ENCODE measurements at places on chromosomes 1 and 21.

GRCh38 chr1:36149973-36150295 is 648 bp upstream of the TRAPPC3 start:
- no peak for DNase-seq

DNA sequence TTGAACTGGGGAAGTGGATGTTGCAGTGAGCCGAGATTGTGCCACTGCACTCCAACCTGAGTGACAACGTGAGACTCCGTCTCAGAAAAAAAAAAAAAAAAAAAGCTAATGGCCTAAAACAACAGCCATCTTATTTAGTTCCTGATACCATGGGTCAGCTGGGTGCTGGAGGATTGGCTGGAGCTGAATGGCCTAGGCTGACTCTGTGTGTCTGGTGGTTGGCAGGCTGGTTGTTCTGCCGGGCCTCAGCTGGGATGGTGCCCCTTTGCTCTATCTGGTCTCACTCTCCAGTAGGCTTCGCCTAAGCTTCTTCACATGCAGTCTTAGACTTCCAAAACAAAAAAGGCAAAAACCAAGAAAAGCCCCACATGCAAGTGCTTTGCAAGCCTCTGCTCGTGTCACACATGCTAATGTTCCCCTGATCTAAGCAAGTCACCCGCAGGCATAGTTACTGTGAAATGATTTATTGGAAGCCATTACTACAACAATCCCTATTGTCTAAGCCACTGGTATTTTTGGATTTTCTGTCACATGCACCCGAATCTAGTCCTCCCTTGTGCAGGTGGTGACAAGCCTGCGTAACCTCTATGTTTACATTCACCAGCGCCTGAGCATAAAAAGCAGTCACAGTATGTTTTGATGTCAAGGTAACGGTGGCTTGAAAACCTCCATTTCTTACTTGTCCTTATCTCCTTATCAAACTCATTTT is 39.6 kb upstream of the KANK4 start:
- no peak for DNase-seq

DNA sequence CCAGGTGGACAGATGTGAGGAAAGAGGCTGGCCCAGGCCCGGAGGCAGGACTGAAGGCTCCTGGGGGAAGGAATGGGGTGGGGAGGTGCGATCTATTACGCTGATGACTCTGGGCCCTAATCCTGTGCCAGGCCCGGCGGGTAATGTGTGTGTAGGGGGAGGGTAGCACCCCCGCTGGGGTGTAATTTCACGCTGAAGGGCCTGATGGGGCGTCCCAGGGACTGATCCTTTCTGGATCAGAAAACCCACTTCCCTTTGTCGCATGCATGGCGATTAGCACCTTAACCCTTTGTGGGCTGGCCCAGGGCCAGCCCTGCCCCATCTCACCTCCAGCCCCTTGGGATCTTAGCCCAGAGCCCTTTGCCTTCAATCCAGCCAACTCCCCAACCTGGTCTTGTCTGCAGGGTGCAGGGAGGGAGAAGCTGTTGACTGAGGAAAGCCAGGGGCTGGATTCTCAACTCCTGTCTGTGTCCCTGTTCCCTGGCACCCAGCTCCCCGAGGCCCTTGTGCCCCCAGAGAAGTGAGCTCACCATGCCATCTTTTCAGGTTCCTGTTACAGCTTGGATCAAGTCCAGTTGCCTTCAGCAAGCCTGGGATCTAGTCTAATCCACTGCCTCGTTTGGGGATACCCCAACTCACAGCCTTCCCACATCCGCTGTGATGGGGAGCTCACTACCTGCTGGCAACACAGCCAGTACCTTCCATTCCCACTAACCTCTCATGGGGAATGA is 26.0 kb downstream of the KNCN start:
- no peak for DNase-seq

DNA sequence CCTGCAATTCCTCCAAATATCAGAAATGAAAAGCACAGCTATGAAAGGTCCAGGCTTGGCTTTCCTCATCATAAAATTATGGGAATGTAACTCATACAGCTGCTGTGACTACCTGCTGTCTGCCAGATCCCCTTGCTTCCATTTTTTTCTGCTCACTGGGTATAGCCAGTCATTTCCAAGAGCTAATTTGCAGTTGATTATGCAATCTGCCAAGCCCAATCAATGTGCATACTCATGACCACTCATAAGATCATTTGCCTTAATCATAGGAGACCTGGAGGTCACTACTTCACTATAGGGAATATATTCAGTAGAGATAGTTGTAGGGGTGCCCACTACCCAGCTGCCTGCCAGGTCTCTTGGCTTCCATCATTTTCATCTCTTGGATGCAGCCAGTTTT is 417.7 kb upstream of the ZRANB2 start:
- no peak for DNase-seq

- DNase-seq = no peak
These were observed 209.2 kb upstream of the DAB1 start for GRCh38 chr1:57633056-57633455.

GRCh38 chr1:67460676-67461500 is 30.7 kb upstream of the SERBP1 start:
- DNase-seq = no peak

GRCh38 chr1:206415942-206416341 is 54.3 kb upstream of the IKBKE start:
- DNase-seq = no peak

GRCh38 chr1:162367772-162368171 is 8.9 kb downstream of the SPATA46 start:
- no peak for DNase-seq

GRCh38 chr1:21244986-21245687 is 45.1 kb downstream of the ECE1 start:
- no peak for DNase-seq

- DNase-seq = no peak
These were observed 12.7 kb downstream of the EPHA10 start for GRCh38 chr1:37752213-37752582.

- no peak for DNase-seq
These were observed 105.7 kb upstream of the PLPPR5 start for GRCh38 chr1:99110140-99111041.

GRCh38 chr1:44305962-44306422 is 49.1 kb downstream of the ERI3 start:
- DNase-seq = no peak

- no peak for DNase-seq
These were observed 709 bp downstream of the GART start for GRCh38 chr21:33541105-33541711.

GRCh38 chr1:155033524-155033923 is at the start of the genes DCST1 and DCST2:
DCST1 (plus strand) TSS chr1:155033824; CDS start chr1:155034037, 213 bp downstream.
DCST2 (minus strand) TSS chr1:155033781; CDS start chr1:155033701, 80 bp downstream.
- DNase-seq = no peak

GRCh38 chr1:150999051-150999674 is 7.5 kb downstream of the MINDY1 start:
- DNase-seq = no peak

DNA sequence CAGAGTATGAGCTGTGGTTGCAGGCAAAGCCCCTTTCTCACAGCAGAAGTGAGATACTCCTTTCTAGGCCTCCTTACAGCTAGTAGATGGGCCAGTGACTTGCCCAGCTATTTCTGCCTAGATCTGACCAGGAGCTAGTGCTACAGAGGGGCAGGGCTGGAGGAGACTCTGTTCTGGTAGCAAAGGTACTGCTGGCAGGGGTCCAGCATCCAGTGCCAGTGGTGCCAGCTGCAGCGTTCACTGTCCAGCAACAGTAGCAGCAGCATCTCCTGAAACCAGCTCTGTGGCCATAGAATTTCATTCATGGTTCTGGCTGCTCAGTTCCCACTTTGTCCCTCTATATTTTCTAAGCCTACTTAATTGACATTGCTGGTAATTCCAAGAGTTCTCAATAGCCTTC is 62.5 kb upstream of the CNN3 start:
- DNase-seq = no peak

- no peak for DNase-seq
These were observed 580 bp downstream of the RBM34 start for GRCh38 chr1:235160383-235160956.

DNA sequence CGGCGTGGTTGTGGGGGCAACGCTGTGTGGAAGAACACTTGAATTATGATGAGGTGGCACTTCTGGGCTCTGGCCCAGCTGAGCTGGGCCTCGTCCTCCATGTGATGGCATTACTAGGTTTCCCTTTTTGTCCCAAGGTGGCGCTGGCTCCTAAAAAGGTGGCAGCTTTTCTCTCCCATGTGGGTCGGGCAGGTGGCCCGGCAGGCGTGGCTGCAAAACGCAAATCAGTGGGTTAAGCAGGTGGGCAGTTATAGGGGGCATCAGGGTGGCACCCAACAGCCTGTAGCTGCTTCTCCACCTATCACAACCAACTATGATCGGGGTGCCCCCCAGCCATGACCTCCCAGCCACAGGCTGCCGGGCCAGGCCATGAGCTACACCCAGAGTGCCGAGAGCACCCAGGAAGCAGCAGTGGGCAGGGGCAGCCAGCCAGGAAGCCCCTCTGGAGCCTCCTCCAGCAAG is 59.6 kb downstream of the KCNAB2 start:
- no peak for DNase-seq

- no peak for DNase-seq
These were observed 180.1 kb upstream of the IVNS1ABP start for GRCh38 chr1:185497177-185497576.

GRCh38 chr1:224213438-224214119 is 30.5 kb downstream of the DEGS1 start:
- DNase-seq = no peak

- DNase-seq = no peak
These were observed 52.5 kb upstream of the TINAGL1 start for GRCh38 chr1:31523769-31524168.

DNA sequence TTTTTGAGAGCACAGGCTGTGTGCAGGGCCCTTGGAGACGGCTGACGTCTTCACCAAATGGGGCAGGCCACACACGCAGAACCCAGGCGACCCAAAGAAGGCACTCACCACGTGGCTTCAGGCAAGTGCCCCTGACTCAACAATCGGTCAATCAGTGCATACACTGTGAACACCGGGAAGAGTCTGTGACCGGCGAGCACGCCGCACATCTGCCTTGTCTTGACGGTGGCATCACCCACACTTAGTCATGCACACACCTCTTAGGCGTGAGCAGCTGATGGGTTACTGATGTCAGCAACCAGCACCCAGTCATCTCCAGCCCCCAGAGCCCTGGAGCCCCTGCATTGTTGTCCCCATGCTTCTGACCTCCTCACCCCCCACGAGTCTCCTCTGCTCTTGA is 4.9 kb upstream of the LRRC3 start:
- no peak for DNase-seq

DNA sequence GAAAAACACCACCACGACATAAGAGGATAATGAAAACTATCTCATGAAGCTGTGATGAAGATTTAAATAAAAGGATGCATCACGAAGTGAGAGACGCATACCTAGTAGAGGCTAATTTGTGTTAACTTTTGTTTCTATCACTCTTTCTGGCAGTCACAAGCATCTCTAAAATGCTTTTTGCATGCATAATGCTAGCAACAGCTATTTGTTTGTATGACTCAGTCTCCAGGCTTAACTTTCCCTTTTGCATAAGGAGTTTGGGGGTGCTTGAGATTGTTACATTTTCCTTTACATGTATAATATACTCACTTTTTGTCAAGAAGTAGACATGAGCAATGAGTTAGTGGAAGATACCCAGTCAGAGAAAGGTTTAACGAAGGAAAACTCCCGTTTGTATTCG is 385.4 kb downstream of the DISC1 start:
- no peak for DNase-seq

DNA sequence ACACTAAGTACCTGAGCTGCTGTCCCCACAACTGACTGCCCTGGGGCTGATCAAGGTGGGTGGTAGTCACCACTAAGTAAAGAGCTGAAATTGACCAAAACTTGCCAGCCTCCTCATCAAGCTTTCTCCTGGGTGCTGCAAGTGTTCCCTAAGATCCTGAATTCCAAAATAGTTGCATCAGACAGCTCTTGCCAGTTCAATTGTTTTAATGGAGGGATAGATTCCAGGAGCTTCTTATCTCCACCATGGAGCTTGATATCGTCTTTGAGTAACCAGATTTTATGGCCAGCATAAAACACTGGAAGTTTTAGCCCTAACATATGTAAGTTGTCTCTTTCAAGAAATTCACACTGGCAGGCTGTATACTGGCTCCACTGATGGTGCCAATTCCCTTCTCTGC is 90.3 kb downstream of the NID1 start:
- DNase-seq = no peak

- DNase-seq = no peak
These were observed 49.0 kb upstream of the NADK start for GRCh38 chr1:1827089-1827848.

- DNase-seq = no peak
These were observed 35.2 kb upstream of the DYRK1A start for GRCh38 chr21:37331411-37331810.

DNA sequence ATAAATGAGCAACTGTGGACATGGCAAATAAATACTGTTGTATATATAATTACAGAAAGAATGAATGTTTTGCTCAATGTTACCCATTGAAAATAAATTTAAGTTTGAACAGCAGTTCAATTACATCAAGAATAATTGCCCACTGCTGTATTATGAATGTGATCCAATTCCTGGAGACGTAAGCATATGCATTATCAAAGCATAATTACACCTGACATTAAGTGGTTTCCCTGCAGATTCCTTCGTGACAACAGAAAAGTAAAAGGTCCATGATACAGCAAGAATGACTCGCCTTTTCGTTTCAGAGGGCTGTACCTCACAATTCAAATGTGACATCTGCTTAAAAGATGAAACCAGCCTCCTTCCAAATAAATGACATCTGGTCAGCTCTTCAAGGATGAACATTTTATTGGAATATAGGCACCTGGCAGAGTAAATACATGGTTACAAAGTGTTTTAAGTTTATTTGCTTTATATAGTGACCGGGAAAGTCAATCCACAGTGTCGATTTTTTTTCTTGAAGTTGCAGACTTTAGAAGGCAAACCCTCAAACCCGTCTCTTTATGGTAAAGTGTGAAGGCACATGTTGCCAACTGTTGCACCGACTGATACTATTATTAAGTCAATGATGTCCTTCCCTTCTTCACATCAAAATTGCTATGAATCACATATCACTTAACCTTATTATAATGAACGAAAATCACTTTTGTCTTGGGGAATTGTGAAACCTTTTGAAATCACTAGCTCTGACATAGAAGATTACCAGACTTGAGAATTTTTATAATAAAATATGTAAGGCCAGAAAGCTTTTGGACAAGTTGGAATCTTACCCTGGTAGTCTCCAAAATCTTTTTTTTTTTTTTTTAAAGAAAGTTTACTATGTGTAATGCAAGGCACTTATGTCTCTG is 36.2 kb upstream of the EDEM3 start:
- DNase-seq = no peak

GRCh38 chr1:19554090-19554489 is 68.8 kb upstream of the CAPZB start:
- DNase-seq = no peak

- DNase-seq = no peak
These were observed 70.8 kb downstream of the KIF26B start for GRCh38 chr1:245225322-245226202.

DNA sequence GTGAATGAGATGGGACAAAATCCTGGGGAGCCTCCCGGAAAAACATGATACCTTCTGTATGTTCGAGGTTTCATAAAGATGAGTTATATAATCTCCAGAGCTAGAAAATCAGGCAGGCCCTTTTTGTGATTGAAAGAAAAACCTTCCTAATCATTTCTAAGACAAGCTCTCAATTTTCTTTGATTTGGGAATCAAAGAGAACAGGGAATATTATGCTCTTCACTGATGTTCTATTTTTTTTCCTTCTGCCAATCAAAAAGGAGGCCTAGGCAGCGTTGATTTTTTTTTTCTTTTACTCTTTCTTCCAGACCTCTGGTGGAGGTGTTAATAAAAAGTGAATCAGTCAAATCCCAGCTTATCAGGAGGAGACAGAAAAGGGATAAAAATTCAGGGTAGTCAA is 34.5 kb downstream of the DIRAS3 start:
- no peak for DNase-seq
